Body of pancreas (tissue), 4 donors: ENCODE measurements at places on chromosomes 1 and 21. TPM values are rescaled to one million over a fixed set of nuclear protein-coding genes. Genes with fewer than 3 reads are reported as not detected.

DNA sequence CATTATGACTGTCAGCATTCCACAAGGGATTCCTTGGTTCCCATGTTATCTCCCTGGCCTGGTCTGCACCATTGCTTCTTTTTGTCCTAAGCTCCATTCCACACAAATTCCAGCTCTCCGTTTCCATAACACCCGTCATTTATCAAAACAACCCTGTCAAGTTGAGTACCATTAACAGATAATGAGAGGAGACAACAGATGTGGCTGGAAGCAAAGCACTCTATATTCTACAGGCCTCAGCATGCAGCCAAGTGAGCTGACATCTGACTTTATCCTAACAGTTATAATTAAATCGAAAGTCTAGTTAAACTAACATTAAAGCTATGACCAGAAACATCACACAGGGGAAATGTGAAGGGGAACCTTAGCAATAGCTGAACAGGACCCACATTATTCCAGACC lies 110.4 kb downstream of the RERE start:
- peak overlapping the region; percentile 49 for H3K27ac ChIP-seq
- no peak overlapping the region for H3K4me3 ChIP-seq
- no peaks in the 10 kb centered on the region for H3K27me3 ChIP-seq
- no peaks in the 10 kb centered on the region for H3K36me3 ChIP-seq
- H3K4me1 ChIP-seq: peaks cover 32% of the 10 kb centered on the region

- DNase-seq: peak; percentile 31
- H3K4me3 ChIP-seq: no peak overlapping the region
- no peaks in the 10 kb centered on the region for H3K27me3 ChIP-seq
- no peak overlapping the region for H3K27ac ChIP-seq
- H3K4me1 ChIP-seq: no peaks in the 10 kb centered on the region
Measured at GRCh38 chr1:41683681-41684500, 199.4 kb upstream of the EDN2 start.

The HTR6 gene
- total RNA-seq: not detected

GRCh38 chr1:39825432-39825941 lies 36.8 kb upstream of the BMP8B start:
- peak; percentile 44 for DNase-seq
- peaks cover 16% of the 10 kb centered on the region for H3K4me1 ChIP-seq
- no peak overlapping the region for H3K27ac ChIP-seq

- no peak overlapping the region for H3K27ac ChIP-seq
- no peak overlapping the region for H3K4me3 ChIP-seq
- no peak for DNase-seq
- peaks cover 5% of the 10 kb centered on the region for H3K4me1 ChIP-seq
- peaks cover 9% of the 10 kb centered on the region for H3K36me3 ChIP-seq
- no peaks in the 10 kb centered on the region for H3K27me3 ChIP-seq
Measured at GRCh38 chr1:10292188-10292587, 81.8 kb downstream of the KIF1B start.

- peak; percentile 63 for DNase-seq
- H3K27ac ChIP-seq: peak overlapping the region; percentile 73
- H3K36me3 ChIP-seq: no peaks in the 10 kb centered on the region
- no peaks in the 10 kb centered on the region for H3K27me3 ChIP-seq
- H3K4me1 ChIP-seq: peaks cover 34% of the 10 kb centered on the region
Measured at GRCh38 chr1:206797534-206798383, 25.5 kb upstream of the IL10 start.

- H3K27ac ChIP-seq: no peak overlapping the region
- peak; percentile 62 for DNase-seq
- peaks cover 44% of the 10 kb centered on the region for H3K4me1 ChIP-seq
Measured at GRCh38 chr1:11920239-11920903, 5.9 kb downstream of the KIAA2013 start.

- H3K36me3 ChIP-seq: no peaks in the 10 kb centered on the region
- no peak overlapping the region for H3K4me3 ChIP-seq
Measured at GRCh38 chr1:4090976-4091660, 191.0 kb upstream of the C1orf174 start.
